Activated CD4-positive, CD25-positive, alpha-beta regulatory T cell (primary cell): ENCODE measurements at places on chromosomes 12 and 14.

DNA sequence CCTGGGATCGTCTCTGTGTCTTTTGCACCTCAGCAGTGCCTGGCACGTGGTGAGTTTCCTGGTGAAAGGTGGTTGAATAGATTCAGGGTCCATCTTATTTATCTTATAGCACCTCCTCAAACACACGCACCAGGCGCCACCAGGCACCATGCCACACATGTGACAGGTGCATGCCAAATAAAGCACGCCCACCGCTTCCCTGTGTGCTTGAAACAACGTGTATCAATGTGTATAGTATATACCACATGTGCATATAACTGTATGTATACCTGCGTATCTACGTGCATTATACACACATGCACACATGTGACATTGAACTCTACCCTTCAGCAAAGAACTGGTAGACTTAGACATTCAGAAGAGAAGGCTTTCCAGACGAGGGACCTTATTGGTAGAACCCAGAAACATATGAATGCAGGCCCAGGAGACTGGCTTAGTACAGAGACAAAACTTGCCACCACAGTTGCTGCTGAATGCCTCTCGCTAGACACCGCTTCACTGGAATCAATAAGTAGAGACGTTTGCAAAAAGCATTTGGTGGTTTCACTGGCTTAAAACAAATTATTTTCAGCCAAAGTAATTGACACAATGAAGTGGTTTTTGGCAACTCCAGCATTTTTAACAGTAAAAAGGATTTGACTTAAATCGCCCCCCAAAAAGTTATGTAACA, 10.0 kb downstream of the EML1 start:
- no peak for DNase-seq

- no peak for DNase-seq
Measured at GRCh38 chr12:107522692-107523477, 162.7 kb upstream of the PWP1 start.

DNA sequence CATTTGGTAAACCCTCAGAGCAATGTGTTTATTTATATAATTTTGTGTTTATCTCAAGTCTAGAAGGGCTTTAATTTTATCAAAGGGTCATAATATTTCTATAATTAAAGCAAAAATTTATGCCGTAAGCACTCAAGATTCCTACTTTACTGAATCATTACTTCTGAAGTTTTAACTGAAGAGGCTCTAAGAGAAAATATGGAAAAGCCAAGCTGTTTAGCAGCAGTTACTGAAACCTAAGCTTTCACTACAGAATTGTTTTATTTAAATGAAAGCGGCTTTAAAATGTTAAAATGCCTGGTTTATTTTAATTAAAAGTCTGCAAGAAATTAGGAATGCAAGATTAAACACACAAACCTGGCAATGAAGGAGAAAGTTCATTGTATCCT, 73.9 kb upstream of the BBS10 start:
- no peak for DNase-seq

DNA sequence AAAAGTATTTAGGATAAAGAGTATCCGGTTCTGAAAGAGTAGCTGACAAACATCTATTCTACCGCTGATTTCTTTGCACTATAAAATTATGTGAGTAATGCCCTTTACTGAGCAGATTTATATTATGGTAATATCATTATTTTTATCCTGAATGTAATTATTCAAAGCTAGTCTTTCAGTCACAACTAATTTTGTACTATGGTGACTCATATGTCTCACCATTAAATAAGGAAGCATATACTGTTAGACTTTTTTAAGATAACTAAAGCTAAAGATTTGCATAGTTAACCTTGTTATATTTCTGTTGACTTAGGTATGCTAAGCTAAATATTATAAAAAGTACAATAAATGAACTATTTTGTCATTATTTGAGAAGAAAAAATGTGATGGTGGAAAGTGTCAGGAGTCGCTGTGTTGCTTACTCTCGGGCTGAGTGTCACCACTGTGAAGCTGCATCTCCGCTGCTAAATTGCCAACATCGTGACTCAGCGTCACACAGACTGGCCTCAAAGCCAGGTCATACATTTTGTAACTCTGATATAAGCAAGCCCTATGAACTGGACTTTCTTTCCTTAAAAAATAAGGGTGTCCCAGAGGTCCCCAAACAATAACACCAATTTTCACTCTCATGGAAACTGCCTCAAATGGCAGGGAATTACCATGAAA, 69.1 kb upstream of the SSTR1 start:
- DNase-seq = no peak

GRCh38 chr12:69985656-69986055, 160.6 kb downstream of the MYRFL start:
- DNase-seq = no peak

- no peak for DNase-seq
Measured at GRCh38 chr14:52272375-52272774, 4.9 kb downstream of the PTGDR start.

DNA sequence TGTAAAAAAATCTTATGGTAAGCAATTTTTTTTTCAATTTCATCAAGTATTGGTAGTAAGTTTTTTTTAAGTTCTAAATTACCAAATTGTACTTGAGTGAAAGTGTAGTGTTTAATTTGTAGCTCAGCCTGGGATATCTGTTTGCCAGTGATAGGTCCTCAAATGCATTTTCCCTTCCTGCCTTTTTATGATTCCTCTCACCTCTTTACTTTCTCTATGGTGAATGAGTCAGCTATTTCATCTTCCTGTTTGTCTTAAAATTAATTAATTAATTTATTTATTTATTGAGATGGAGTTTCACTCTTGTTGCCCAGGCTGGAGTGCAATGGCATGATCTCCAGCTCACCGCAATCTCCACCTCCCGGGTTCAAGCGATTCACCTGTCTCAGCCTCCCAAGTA, 10.6 kb downstream of the SRP54 start:
- DNase-seq = no peak

GRCh38 chr12:64678835-64679234, 68.5 kb downstream of the RASSF3 start:
- DNase-seq = no peak

DNA sequence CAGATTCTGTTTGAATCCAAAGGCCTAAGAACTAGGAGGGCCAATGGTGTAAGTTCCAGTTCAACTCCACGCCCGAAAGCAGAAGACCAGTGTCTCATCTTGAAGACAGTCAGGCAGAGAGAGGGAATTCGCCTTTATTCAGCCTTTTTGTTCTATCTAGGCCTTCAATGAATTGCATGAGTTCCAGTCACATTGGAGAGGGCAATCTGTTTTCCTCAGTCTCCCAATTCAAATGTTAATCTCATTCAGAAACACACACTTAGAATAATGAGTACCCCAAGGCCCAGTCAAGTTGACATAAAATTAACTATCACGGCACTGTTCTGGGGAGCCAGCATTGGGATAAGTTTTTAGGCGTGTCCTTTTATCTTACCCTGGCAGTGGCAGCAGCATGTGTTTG, 65.8 kb downstream of the C14orf39 start:
- DNase-seq = no peak

- DNase-seq = no peak
Measured at GRCh38 chr12:49088932-49089330, 5.7 kb downstream of the DHH start.

- DNase-seq = no peak
Measured at GRCh38 chr12:55320201-55320600, 6.1 kb downstream of the OR6C1 start.

GRCh38 chr14:80636071-80636470, 305.5 kb downstream of the CEP128 start:
- DNase-seq = no peak

DNA sequence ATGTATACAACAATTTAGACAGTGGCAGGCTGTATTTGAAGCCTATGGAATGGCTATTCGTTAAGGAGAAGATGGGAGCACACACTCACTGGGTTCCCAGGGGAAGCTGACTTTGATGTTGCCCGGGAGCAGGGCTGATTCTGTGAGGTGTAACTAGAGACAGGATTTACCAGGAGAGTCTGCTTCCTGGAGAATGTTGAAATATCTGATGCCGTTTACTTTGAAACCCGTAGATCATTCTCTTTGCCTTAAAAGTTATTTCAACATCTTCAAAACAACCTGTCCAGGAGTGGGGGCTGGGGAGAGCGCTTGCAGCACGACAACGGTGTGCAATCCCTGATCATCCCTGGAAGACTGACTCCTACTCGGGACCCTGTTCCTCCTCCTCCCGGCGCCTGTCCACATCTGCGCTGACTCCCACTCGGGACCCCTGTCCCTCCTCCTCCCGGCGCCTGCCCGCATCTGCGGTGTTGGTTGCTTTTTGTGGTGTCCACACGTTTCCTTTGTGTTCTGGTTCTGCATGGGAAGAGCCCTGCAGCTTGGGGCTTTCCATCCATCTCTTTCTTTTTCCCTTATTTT, 72.6 kb downstream of the AACS start:
- no peak for DNase-seq

DNA sequence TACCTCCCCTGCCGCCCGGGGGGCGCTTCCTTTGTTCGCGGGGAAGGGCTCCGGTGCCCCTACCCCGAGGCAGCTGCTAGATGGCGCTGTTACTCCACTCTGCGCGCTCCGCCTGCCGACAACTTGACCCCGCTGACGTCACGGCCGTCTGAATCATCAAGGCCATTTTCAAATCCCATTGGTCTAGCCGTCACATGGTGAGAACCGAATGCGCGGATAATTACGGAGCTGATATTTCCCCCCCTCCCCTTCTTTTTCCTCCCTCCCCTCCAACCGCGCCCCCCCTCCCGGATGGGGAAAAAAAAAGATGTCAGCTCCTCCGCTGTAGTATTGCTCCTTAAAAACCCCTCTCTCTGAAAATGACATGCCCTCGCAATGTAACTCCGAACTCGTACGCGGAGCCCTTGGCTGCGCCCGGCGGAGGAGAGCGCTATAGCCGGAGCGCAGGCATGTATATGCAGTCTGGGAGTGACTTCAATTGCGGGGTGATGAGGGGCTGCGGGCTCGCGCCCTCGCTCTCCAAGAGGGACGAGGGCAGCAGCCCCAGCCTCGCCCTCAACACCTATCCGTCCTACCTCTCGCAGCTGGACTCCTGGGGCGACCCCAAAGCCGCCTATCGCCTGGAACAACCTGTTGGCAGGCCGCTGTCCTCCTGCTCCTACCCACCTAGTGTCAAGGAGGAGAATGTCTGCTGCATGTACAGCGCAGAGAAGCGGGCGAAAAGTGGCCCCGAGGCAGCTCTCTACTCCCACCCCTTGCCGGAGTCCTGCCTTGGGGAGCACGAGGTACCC, at the start of gene HOXC10:
Gene HOXC10 (plus strand): TSS at position 246 of the 791 bp plus-strand sequence. CDS start 114 bp downstream, at position 360.
- DNase-seq = no peak

GRCh38 chr12:75177997-75178396, 31.6 kb downstream of the KCNC2 start:
- no peak for DNase-seq

GRCh38 chr14:61080591-61081010, 99.6 kb downstream of the SLC38A6 start:
- DNase-seq = no peak

DNA sequence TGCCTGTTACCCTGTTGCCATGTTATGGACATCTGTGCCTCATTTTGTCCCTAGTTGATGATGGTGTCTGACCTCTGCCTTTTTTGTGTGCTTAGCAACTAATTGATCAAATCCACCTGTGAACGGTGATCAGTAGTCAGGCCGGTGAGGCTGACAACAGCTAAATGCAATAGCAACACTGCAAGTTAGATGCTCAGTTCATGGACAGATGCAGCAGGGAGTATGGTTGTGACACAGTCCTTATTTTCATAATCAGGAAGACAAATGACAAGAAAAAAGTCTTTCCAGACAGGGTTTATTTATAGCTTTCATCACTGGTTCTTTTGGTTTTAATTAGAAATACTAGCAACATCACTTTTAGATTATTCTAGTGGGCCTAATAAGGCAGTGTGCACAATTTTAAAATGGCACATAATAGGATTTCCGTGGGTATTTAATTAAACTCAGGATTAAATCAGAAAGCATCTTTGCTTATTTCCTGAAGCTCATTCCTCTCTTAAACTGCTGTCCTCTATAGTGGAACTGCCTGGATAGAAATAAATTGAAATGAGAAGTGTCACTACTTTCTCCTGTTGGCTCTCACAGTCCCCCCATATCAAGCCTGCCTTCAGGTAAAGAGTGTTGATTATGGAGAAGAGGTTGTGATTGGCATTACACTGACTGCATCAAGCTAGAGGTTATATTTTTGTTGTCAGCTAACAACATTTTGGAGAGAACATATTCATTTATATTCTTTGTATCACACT, 281.1 kb upstream of the NAV3 start:
- no peak for DNase-seq

DNA sequence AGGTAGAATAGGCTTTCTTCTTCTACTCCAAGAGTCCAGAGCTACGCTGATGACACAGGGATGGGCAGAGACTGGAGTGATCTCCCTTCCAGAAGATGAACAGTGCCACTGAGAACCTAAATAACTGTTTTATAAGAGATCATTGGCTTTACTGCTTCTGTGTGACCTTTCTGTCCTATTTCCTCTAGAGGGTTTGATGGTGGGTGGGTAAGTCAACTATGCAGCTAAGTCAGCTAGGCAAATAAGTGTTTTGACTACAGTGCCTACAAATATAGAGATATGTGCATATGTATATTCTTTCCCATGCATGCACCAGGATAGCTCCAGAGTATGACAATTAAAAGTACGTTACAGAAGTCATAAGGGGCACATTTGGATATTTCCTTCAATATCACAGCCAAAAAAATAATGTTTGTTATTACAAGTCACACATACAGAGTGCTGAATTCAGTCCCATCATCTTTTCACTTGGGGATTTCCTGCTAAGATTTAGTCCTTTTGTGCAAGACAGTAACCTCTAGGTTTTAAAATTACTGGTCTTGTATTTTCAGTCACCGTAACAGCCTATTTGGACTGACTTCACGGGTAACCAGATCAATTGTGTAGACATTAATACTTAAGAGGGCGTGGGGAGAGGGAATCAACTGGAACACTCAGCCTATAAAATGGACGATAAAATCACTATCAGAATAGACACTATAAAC, 412.6 kb upstream of the SOX5 start:
- DNase-seq = no peak

DNA sequence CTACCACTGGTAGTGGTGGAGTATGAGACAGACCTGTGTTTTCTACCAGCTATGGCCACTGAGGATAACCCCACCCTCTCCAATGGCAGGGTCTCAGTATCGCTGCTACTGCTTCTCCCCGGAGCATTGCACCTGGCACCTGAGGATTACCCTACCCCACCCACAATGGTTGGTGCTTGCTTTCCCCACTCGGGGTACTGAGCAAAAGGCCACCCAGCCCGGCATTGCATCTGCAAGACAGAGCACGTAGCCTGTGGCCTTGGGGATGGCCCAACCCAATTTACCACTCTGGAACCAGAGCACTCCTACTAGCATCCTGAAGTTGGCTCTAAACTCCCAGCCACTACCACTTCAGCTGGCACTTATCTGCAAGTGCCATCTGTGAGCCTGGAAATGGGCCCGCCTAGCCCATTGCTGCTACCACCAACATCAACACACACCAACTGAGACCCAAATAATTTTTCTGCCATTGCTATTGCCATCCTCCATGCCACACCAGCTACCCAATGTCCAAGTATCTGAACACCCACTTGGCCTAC, 145.7 kb downstream of the CNTN1 start:
- no peak for DNase-seq

DNA sequence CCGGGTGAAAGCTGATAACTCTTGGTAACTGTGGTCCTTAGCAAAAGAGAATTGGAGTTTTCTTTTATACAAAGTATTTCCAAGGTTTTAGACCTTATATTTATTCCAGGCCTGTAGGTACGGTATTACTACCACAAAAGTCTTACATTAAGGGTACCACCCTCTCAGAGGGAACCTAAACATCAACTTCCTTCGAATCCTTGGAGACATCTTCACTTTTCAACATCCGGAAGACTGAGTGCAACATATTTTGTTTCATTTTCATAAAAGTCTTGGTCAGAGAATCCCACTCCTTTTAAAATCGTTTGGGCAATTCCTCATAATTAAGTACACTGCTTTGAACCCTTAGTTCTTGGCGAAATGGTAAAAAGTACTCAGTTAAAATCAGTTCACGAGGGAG, 1.2 kb downstream of the CNOT2 start:
- no peak for DNase-seq
